T-helper 2 cell (primary cell): ENCODE measurements at places on chromosomes 2 and 18.

GRCh38 chr2:16413285-16413684 is 252.3 kb downstream of the CYRIA start:
- DNase-seq = no peak

GRCh38 chr2:216474925-216475670 is 23.5 kb upstream of the RPL37A start:
- no peak for DNase-seq

- DNase-seq = no peak
These were observed 42.7 kb upstream of the RPL31 start for GRCh38 chr2:100959225-100959880.

DNA sequence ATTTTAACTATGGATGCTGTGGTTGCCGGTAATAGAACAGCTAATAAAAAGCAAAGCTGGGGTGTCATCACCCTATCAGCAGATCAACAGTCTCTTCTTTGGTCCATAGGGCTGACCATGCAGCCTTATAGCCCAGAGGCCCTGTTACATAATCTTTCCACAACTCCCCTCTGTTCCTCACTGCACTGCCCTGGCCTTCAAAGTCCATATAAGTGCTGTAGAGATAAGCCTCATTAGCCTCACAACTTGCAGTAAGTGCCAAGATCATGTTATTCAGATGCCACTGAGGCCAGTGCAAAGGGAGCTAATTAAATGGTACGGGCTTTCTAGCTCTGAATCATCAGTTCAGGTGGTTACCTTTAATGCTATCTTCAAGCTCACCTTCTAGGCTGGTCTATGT is 89.7 kb upstream of the CXCR4 start:
- no peak for DNase-seq

DNA sequence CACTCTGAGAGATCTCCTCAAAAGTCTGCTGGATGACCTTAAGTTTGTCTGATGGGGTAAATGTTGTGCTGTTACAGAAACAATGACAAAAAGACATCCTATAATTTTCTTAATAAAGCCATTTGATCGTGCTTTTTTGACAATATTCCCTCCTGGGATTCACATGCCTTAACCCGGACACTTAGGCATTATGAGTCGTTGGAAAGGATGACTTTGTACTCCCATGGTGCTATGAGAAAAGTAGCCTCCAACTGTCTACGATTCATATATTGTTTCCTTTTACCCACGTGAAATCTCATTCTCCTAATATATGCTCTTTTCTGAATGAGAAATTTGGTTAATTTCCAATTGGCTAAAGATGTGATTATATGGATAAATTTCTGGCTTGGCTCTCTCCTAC is 6.1 kb upstream of the MPP4 start:
- DNase-seq = no peak

DNA sequence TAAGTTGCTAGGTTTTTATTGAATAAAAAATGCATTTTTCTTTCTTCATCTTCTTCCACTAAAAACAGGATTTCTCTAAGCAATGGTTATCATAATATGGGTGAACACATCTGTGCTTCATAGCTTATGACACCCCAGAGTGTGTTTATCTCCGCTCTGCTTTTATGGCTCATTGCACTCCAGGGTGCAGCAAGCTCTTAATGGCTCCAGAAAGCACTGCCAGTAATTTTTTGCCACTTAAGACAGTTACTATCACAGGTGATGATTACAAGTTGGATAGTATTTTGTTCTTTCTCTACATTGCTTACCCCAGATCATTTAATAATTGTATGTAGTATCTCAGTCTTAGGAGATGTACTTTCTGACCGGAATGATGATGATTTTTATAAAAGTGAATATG is 239.3 kb upstream of the CDH20 start:
- no peak for DNase-seq

DNA sequence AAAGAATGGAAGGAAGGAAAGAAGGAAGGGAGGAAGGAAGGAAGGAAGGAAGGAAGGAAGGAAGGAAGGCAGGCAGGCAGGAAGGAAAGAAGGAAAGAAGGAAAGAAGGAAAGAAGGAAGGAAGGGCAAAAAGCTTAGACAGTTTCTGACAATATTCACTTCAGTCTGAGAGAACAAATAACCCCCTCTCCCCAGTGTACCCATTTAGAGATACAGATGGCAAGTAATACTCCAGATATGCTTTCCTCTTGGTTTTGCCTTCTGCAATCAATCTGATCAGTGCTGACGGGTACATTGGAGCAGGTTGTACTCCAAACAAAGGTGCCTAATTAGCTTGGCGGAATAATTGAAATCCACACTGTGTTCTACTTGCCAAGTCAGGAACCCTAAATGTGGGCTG is 534.6 kb upstream of the TMEFF2 start:
- no peak for DNase-seq

GRCh38 chr2:159592441-159592840 is 23.9 kb downstream of the BAZ2B start:
- no peak for DNase-seq

- no peak for DNase-seq
These were observed 669 bp upstream of the PIKFYVE start for GRCh38 chr2:208265371-208265800.

DNA sequence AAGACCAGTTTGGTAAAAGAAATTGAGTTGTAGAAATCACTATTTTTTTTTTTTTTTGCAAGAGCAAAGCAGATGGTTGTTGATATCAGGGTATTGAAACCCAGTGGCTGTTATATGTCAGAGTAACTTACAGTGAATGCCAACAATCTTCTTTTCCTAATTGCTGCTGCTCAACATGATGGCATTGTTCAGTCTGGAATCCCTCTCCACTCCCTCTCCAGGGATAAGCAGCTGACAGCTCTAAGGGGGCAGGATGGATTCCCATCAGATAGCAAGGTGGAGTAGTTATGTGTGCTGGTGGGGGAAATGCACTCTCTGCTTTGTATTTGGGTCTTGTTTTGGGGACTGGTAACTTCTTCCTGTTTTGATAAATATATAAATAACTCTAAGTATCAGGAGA is 200.0 kb downstream of the PIK3C3 start:
- DNase-seq = no peak

GRCh38 chr18:68150961-68151360 is 563.9 kb downstream of the TMX3 start:
- no peak for DNase-seq

- no peak for DNase-seq
These were observed 9.2 kb downstream of the ADRA2B start for GRCh38 chr2:96106991-96107707.

GRCh38 chr18:70337139-70337972 is 48.5 kb downstream of the SOCS6 start:
- DNase-seq = no peak

DNA sequence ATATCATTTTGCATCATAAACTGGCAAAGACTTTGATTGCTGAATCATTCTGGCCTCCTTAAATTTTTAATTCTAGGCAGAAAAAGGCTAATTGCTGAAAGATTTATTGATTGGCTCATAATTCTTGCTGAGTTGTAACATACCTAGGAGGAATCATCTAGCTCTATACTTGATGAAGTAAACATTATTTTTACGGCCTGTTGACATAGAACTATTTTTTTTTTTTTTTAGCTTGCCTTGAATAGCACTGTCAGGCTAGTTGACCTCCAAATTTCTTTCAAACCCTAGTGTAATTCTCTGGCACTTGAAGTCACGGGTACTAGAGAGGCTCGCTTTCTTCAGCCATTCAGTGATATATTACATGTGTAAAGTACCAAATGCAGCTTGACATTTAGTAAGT is 2.8 kb downstream of the SERPINB12 start:
- no peak for DNase-seq

DNA sequence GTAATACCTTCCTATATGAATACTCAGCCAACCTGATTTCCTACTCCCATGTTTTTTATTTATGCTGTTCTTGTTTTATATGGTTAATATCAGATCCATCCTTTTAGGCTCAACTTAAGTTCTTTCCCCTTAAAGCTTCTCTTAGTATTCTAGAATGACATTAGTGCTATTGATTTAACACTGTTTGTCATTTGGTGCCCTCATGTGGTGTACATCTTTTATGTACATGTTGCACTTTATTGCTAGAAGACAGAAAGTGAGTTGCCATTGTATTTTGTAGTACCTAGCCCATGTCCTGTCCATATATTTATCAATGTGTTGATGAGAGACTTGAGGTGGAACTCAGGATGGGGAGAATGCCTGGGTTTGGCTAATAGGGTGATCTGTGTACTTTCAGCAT is 2.5 kb downstream of the HTRA2 start:
- no peak for DNase-seq

DNA sequence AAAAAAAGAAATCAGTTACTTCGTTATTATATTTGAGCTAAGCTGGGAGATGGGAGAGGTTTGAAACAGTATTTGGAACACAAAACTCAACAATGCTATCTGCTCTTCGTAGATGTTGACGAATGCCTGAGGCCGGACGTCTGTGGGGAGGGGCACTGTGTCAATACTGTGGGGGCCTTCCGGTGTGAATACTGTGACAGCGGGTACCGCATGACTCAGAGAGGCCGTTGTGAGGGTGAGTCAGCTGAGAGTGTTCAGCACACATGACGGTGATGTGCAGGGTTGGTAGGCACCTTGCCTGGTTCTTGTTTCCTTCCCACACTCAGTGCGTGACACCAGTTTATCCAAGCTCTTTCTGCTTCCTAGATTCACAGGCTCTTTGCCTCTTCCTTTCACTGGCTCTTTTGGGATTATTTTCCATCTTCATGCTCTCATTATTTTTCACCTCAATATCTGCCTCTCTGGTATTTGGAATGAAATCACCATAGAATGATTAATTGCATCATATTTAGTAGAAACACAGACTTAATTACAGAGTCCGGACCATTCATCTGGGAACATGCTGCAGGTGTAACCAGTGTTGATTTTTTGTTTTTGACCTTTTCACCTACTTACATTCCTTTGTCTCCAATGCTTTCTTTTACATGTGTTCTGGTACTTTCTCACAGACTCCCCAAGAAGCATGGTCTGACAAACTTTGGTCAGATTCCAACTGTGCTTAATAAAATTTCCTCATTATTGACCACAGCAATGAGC is 200.6 kb upstream of the RASGRP3 start:
- DNase-seq = peak; percentile 68

DNA sequence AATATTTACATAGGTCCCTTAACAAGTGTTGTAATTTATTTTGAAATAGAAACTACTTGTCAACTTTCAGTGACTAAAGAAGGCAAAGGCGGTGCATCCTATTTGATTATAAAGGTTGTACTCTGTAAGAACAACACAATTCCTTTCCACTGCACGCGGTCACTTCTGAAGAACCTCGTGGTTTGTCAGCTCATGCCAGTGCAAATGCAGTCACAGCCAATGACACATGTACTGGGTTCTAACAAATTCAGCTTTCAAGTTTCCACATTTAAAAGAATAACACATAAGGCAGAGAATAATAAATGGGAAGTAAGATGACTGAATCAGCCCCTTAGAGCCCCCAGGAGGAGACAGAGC is 39.7 kb downstream of the CYB5A start:
- DNase-seq = no peak

DNA sequence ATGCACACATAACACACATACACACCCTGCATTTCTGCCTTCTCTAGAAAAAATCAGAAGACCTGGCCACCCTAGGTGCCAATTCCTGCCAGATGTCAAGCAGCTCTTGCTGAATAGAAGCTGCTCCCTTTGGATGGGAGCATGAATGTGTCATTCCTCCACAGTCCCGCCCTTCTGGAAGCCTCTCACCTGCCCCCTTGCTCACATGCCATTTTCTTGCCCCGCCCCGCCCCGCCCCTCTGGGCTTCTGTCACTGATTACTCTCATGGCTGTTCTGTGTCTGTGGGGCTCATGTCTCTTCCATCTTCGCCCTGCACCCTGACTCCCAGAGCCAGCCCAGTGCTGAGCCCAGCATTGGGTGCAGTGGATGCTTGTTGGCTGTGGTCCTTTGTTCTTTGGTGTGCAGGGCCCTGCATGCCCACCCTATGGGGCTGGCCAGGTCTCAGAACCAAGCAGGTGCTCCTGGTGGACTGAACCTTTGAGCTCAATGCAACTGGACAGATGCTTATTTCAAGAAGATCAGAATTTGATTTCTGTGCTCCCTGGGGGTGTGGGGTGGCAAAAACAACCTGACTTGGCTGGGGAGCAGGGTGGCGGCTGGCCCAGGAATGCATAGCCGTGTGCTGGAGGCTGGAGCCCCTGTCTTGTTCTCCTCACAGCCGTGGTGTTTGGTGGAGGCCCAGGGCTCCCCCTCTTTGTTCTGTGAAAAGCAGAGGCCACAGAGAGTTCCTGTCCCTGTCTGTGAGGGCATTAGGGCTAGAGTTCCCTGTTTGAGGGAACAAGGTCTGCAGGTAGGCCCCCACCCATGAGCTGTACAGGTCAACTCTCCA is 140.6 kb upstream of the GLI2 start:
- DNase-seq = no peak

DNA sequence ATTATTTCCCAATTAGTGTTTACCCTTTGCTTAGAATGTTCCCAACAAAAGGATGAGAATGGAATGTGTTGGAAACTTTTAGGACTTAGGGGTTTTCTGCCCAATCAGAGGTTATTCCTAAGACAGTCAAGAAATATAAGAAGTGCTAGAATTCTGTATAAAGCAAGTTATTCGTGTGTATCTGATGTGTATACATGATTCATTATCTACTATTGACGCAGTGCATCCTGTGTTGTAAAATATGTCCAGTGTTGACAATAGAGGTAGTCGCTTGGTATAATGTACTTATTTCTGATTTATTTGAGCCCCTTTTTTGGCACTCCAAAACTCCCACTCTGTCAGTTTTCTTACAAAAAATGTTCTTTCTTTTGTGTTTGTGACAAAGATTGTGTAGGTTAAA is 881 bp downstream of the PIKFYVE start:
- DNase-seq = no peak

- DNase-seq = no peak
These were observed 1296.0 kb upstream of the ZEB2 start for GRCh38 chr2:145815933-145816332.

- no peak for DNase-seq
These were observed 58.9 kb upstream of the NDUFV2 start for GRCh38 chr18:9043581-9043980.

DNA sequence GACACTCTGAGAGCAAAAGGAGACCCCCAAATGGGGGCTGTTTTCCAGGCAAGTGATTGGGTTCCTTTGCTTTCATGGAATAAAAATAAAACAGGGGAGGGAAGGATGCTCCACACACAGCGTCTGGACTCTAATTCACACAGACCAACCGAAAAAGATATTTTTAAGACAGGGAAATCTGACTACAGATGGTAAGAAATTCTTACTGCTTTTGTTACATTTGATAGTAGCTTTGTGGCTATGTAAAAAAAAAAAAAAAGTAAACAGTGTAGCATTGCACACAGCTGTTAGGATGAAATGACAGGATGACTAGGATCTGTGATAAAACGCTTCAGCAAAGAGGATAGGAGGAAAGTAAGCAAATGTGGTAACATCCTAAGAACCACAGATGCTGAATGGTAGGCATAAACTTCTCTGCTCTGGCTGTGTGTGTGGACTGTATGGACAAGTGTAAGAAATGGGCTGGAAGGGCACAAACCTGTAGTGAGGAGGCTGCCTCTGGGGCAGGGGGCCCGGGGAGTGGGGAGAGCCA is 207.6 kb downstream of the ANAPC1 start:
- no peak for DNase-seq

DNA sequence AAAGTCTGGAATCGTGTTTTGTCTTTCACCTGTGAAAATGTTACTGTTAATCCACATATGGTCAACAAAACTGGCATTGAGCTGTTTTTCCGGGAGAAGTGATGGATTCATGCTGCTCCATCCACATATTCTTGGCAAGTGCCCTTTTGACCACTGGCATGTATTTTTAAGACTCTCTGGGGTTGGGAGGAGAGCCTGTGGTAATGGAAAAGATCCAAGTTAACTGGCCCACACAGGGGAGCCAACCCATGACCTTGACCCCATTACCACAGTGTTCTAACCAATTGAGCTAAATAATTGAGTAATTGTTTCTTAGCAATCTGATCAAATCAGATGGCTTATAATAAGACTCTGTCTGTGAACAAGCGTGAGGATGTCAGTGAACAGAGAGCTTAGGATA is 296.2 kb upstream of the NRP2 start:
- no peak for DNase-seq
